ENCODE measurements at places on chromosomes 6 and 20.

- no peak for DNase-seq
Measured at GRCh38 chr6:127124172-127124571, 5.7 kb downstream of the RSPO3 start.

- no peak for DNase-seq
Measured at GRCh38 chr6:163226181-163226835, 188.2 kb upstream of the QKI start.

- DNase-seq = no peak
Measured at GRCh38 chr6:37201726-37202125, 31.8 kb downstream of the PIM1 start.

GRCh38 chr6:135522965-135523692 lies 25.6 kb upstream of the AHI1 start:
- peak; percentile 93 for DNase-seq

DNA sequence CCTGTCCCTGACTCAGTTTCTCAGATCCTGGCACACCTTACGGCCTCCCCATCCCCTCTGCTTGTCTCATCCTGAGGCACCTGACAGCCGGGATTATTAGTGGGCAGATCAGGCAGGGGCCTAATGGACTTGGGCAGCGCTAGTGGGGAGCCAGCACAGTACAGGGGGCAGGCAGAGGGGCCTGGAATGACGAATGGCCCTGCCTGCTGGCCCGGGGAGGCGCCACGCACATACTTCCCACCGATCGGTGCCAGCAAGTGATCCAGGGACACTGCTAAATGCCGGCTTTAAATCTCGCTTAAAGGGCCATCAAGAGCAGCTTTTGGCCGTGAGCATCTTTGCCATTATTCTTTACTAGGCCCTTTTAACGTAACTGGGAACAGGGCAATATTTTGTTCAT lies 188.4 kb downstream of the DHX35 start:
- no peak for DNase-seq

GRCh38 chr6:43359831-43360230 lies 9.6 kb downstream of the ZNF318 start:
- DNase-seq = no peak

- no peak for DNase-seq
Measured at GRCh38 chr20:10259166-10259565, 40.5 kb downstream of the SNAP25 start.

DNA sequence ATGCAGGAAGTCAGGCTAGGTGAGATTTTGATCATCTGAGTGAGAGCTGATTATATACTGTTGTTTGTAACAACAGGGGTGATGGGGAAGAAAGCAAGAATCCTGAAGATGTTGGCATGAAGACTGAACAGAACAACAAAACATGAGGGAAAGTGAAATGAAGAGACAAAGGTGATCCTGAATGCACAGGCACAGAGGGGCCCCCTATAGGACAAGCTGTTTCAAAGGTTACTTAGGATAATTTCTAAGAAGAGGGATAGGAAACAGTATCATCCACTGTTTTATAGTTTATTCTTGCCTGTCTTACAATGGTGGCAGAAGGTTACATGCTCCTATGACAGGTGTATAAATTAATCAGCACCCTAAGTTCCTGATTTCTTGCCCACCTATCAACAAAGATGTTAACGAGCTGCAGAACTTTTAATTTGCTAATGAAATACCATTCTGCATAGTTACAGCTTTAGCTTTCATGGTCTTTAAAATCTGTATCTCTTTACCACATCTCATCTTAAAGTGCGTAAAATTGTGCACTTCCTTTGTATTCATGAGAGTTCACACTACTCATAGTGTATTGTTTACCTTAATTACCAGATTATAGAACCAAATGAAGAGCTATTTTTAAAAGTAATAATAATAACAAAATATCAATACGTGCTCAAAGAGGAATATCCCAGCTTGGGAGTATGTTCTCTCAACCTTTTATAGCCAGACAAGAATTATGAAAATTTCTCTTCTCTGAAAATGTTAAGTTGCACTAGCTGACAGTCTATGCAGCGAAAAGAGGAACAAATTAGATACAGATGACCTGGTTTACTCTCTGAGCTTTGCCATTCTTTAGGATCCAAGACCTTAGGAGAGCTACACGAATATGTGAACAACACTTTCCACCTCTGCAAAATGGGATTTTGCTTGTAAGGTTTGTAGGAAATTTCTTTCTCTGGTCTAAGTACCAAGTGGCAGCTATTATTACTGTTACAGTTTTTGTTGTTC lies 192.5 kb downstream of the EDN1 start:
- DNase-seq = no peak

DNA sequence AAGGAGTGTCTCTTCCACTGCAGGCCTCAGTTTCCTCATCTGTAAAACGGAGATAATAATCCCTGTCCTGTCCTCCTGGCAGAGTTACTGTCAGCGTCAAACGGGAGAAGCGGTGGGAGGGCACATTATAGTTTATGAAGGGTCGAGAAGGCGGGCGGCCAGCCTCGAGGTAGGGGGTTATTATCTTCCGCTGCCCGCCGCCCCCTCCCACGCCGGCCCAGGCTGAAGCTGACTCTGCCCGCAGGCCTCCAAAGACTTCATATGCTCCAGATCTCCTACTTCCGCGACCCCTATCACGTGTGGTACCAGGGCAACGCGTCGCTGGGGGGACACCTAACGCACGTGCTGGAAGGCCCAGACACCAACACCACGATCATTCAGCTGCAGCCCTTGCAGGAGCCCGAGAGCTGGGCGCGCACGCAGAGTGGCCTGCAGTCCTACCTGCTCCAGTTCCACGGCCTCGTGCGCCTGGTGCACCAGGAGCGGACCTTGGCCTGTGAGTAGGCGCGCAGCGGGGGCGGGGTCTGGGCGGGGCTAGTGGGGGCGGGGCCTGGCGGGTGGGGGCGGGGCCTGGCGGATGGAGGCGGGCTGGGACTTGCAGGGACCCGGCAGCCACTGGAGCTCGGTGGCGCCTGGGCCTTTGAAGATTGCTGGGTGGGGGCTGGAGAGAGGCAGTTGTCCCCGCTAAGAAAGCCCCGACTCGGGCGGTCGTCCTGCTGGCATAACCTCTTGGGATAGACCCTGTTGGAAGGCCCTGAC lies 2.8 kb downstream of the PROCR start:
- DNase-seq = no peak

- DNase-seq = no peak
Measured at GRCh38 chr6:169545982-169546381, 155.8 kb downstream of the WDR27 start.

GRCh38 chr20:2451939-2452732 lies 18.5 kb downstream of the SNRPB start:
- peak; percentile 78 for DNase-seq

- no peak for DNase-seq
Measured at GRCh38 chr6:43848671-43849391, 78.8 kb downstream of the VEGFA start.

DNA sequence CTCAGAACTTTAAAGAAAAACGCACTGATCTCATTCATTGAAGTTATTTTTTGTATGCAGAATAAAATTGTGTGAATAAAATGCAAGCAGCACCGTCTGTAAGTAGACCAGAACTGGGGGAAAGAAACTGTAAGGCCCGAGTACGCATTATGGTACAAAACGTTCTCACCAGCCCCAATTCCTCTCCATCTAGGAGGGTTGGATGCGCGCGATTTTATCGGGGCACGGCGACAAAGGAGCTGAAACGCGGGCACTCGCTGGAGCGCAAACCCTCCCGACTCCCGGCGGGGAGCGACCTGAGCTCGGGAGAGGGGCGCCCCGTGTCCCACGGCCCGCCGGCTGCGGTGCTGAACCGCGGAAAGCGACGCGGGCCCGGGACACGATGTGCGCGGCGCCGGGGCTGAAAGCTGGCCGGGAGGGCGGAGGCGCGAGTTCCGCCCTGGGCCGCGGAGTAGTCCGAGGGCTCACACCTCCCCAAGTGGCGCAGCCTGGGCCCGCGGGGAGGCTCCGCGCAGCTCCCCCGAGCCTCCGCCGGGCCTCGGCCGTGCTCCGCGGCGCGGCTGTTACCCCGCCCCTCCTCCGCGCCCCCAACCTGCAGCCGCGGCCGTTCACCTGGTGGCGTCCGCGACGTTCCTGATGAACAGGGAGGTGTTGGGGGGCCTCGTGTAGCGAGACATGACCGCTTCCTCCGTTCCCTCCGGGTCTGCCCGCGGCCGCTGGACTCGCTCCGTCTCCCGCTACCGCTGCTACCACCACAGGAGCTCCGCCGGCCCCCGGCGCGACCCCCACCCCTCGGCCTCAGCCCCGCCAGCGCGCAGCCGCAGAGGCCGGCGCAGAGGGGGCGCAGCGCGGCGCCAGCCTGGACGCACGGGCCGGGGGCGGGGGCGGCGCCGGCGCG lies at the start of gene SRSF12:
Gene SRSF12, minus strand, starts transcription at position 861 of the 898 bp plus-strand sequence. Its CDS starts 184 bp downstream, at position 677.
- DNase-seq = peak; percentile 14

DNA sequence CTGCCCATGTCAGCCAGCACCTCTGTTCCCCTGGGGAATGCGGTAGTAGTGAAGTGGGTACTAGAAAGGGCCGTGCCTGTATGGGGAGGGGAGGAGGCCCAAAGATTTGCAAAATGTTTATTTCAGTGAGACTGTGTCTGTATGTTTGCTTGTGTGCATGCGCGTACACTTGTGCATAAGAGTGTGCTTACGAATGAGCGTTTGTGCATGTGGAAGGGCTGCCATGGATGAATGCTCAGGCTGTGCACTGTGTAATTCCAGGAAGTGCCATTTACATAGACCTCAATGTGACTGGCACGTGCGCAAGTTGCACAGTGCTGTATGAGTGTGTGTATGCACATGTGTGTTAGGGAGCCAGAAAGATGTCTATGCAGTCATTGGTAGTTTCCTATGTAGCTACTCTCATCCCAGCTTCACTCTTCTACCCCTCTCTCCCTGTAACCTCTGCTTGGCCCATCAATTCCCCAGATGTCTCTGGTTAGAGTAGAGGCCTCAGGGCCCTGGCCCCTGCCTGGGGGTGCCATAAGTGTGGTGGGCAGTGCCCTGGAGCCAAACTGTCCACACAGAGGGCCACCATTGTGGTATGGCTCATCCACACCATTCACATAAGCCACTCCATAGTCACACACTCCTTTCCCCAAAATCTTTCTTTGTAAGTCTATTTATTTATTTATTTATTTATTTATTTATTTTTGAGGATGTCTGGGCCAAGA lies 26.8 kb upstream of the SLC22A7 start:
- no peak for DNase-seq

DNA sequence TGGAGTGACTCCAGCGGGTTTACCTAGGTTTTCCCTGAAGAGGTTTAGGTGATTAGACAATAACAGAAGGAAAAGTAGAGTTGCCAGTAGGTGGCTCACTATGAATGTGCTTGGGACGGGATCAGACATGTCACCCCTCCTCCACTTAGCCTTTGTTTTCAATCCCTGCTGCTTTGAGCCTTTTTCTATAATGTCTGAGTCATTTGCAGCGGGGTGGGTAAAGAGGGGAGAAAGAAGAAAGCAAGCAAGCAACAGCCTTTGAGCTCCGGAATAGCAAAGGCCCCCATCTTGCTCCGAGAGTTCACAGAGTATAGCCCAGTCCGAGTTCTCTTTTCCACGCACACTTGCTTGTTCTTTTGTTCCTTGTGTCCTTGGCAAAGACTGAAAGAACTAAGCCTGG lies 129.1 kb downstream of the PACRG start:
- peak; percentile 69 for DNase-seq

DNA sequence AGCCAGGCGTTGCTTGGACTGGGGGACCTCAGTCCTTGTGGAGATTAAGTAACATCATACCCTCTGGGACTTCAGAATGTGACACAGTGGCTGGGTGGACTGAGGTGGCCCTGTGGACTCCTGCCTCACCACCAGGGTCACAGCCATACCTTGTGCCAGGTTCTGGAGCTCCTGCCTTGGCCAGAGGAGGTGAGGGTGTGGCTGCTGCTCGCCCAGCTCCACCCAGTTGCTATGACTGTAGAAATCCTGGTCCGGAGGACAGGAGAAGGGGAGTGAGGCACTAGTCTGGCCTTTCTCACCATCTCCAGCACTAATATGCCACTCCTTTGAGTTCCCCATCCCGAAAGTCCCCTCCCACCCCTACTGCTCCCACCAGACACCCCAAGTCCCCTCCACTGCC lies 1.9 kb downstream of the VWA7 start:
- DNase-seq = no peak

DNA sequence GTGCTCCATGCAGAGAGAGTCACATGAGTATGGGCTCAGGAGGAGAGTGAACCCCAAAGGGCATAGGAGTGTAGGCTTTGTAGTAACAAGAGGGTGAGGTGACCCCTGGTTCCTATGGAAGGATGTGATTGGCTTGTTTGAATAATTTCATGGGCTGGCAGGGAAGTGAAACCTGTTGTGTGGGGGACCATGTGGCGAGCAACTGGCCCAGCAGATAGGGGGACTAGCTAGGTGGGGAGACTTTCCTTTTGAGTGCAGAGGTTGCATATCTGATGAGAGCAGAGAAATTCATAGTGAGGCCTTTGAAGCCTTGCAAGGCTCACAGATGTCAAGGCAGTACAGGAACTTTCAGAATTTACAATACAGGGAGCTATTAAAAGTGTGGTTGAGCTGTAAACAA lies 247.9 kb upstream of the SLC35B3 start:
- no peak for DNase-seq

GRCh38 chr6:29490552-29490951 lies 2.8 kb upstream of the MAS1L start:
- no peak for DNase-seq

DNA sequence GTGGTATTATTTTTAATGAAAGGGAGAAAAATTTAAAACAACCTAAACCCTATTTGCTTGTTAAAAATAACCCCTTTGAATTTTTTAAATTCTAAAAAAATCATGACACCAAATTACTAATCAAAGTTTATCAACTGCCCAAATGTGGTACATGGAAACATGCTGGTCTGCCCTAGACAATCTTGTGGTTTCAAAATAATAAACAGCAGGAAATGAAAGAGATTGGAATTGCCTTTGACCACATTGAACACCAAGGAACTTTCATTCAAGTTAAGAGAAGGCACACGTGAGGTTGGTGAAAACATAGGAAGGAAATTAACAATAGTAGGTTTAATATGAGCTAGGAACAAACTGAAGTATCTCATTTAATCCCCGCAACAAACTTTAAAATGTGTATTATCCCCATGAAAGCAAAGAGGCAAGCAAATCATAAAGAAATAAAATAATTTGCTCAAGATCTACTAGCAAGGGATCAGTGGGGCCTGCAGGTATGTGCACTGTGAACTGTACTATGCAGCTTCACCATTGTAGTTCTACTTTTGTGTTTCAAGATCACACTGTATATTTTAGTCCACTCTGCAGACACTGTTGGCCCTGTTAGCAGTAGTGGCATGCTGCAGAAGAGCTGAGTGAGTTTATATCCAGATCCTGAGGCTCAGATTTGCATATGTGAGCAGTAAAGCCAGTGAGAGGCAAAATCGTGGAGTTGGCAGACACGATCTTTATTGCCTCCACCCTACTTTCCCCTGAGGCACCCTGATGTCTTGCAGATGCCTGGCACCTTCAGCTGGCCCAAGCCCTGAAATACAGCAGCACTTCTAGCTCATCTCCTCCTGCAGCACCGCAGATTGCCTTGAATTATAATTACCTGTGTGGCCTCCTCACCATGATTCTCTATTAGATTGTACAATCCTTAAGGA lies 157.8 kb upstream of the TENT5A start:
- DNase-seq = peak; percentile 53

Data from fibroblast of villous mesenchyme (primary cell).